ENCODE measurements at places on chromosomes 11 and 22.
A peak's percentile ranks its signal among the peaks of the same experiment; 100 is the strongest.

DNA sequence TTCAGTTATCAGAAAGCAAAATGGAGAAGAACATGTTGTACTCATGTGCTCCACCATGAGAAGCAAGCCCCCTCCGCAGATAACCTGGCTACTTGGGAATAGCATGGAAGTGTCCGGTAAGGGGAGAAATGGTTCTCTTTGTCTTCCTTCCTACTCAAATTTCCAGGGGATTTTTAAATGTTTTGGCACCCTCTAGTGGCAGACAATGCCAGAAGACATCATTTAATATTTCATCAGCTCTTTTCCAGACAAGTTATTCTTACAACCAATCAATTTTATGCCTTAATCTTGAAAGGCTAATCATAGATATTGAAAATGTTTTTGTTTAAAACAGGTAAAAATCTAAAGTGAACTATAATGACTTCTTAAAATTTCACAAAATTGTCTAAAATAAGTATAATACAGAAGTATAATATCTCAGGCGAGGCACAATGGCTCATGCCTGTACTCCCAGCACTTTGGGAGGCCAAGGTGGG, 15.7 kb downstream of the CRTAM start:
- peak; percentile 79 for DNase-seq

DNA sequence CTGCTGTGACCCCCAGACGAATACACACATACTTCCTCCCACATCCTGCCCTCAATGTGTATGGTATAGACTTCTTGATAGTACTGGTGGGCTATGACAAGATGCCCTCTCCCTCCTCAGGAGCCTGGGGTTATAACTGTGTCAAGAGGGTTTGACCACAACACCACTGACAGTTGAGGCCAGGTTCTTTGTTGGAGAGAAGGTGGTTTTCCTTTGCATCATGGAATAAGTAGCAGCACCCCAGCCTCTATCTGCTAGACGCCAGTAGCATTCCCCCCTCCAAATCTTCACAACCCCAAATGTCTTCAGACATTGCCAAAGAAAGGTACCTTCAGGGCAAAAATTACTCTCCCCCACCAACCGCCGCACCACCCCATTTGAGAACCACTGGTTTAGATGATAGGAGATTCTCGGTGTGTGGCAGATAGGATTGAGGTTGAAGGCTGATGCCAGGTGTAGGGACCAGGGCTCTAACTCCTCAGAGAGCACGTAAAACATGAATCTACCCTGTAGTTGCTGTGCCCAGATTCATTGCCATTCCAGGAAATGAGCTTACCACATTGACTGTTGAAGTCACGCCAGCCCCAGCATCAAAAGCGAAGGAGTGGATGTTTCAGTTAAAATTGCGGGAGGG, 5.5 kb upstream of the MYO18B start:
- DNase-seq = no peak

- DNase-seq = no peak
Observed at GRCh38 chr11:57501953-57502352, 13.5 kb downstream of the SLC43A1 start.

DNA sequence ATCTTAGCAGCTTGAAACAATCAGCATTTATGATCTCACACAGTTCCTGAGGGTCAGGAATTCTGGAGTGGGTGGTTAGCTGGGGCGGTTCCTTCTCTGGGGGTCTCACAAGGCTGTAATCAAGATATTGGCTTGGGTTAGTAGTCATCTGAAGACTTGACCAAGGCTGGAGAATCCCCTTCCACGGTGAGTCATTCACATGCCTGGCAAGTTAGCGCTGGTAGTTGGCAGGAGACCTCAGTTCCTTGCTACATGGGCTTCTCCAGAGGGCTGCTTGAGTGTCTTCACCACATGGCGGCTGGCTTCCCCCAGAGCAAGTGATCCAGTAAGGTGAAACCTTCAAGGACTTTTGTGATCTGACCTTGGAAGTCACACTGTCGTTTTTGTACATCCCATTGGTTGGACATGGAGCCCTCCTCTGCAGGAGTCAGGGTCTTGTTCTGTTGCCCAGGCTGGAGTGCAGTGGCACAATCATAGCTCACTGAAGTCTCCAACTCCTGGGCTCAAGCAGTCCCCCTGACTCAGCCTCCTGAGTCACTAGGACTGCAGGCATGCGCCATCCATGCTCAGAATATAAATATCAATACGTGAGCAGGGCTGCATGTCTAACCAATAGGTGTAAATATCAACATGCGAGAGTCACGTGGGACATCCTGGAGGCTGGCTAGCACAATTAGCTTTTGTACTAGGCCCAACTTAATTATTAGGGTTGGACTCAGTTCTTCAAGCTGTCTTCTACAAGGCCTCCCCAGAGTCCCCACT, 7.2 kb upstream of the NIPSNAP1 start:
- peak; percentile 82 for DNase-seq

DNA sequence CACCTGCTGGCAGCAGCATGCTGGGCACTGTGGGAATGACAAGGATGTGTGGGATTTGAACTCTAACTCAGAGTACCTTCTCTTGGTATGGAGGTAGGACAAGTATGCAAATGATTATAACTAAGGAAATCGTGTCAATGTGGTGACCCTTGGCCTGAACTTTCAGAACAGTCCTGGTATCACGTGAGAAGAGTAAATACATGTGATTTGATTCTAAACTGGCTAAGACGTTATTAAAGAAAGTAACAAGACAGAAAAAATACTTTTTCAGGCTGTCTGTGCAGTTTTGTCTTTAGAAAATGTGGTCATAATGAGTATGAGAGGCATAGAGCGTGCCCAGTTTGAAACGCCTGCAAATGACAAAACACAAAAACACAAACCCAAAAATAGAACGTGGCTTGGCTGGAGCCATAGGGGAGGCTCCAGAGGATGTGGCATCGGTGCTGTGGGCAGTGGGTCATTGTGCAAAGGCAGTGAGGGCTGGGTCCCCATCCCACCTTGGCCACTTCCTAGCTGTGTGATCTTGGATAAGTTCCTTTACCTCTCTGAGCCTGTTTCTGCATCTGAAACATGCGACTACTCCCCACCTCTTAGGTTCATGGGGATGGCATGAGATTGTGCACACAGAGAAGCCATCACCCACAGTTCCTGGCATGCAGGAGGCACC, 18.4 kb upstream of the IL2RB start:
- DNase-seq = no peak

GRCh38 chr11:117177534-117178209, 871 bp upstream of the SIDT2 start:
- no peak for DNase-seq

DNA sequence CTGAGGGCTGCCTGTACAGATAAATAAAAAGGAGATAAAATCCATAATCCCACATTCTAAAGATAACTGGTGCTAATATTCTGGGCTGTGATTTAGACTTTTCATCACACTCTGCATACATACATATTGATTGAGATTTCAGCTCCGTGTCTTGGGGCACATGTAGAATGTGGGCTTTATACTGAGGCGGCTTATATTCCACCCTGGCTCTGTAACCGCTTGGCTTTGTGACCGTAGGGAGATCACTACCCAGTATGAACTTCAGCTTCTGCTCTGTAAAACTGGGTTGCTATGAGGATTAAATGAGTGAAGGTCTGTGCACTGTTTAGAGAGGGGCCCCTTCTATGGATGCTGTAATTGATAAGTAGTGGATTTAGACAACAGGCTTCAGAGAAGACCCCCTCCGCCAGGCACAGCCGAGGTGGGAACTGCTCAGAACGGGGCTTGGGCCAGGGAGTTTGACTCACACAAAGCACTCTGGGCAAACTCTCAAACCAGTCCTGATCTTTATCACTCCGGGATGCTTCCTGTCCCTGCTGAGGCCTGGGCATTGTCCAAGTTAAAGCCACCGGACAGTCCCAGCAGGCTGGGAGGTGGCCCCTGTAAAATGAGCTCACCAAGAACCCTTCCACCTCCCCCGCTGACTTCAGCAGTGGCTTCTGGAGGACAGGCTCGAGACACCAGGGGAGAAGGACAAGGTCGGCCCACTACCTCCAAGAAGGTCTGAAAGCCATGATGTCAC, 17.2 kb downstream of the KIAA1671 start:
- DNase-seq = peak; percentile 48

- no peak for DNase-seq
Observed at GRCh38 chr11:35842958-35843357, 100.9 kb upstream of the LDLRAD3 start.

GRCh38 chr11:108813086-108813485, 148.2 kb downstream of the DDX10 start:
- no peak for DNase-seq

DNA sequence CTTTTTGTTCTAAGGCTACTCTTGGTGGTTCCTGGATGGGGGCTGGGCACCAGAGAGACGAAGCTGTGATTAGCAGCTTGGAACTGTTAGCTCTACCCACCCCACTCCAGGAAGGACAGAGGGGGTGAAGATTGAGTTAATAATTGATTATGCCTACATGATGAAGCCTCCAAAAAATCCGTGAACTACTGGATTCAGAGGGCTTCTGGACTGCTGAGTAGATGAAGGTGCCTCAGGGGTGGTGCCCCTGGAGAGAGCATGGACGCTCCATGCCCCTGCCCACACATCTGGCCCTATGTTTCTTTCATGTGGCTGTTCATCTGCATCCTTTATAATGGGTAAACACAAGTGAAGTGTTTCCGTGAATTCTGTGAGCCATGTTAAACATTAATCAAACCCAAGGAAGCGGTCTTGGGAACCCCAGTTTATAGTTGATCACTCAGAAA, 47.3 kb upstream of the CYP2D6 start:
- no peak for DNase-seq

- no peak for DNase-seq
Observed at GRCh38 chr22:30307041-30307574, 17.8 kb upstream of the CASTOR1 start.

DNA sequence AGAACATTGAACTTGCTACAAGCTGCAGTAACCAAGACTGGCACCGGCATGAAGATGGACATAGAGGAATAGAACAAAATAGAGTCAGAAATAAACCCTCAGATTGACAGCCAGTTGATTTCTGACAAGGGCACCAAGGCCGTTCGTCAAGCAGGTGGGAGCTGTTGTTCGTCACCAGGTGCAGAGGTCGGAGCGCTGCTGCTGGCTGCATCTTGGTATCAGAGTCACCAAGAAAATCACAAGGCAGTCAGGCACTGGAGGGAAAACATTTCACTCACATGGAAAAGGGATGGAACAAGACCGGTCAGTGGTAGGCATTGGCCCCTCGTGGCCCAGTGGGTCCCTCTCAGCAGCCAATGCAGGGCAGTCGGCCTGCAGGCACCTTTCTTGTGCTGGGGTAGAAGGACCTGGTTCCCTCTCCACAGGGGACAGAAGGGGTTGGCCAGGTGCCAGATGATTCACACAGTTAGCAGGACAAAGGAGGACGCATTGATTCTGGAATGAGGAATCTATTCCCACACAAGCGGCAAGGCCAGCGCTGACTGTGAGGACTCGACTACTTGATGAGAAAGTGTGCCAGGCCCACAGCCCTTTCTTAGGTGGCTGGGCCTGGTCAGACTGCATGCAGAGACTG, 115.8 kb upstream of the FGF3 start:
- peak; percentile 58 for DNase-seq

DNA sequence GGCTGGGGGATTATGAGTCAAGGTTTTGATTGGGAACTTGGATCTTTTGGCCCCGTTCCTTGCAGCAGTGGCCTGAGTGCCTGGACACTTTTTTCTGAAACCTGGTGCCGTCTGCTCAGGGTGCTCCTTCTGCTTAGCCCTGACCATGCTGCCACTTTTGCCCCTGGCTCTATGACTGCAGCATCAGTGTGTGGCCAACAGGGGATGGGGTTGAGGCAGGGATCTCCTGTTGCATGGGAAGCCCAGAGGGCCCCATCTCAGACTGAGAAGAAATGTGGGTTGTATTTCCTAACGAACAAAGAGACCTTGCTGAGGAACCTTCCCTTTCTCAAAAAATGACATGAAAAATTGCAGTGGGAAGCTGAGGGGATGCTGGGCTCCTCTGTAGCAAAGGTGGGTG, 18.7 kb downstream of the POU2F3 start:
- no peak for DNase-seq

- DNase-seq = no peak
Observed at GRCh38 chr22:22983816-22984215, 86.5 kb upstream of the GNAZ start.

- no peak for DNase-seq
Observed at GRCh38 chr22:36239150-36239400, 252 bp downstream of the APOL2 start.

- no peak for DNase-seq
Observed at GRCh38 chr22:19918332-19919106, 23.1 kb upstream of the COMT start.

- DNase-seq = peak; percentile 17
Observed at GRCh38 chr11:45590743-45591142, 74.7 kb downstream of the CHST1 start.

GRCh38 chr11:59172345-59173079, 580 bp downstream of the DTX4 start:
- DNase-seq = no peak
